ENCODE measurements at places on chromosomes 2 and 18.

DNA sequence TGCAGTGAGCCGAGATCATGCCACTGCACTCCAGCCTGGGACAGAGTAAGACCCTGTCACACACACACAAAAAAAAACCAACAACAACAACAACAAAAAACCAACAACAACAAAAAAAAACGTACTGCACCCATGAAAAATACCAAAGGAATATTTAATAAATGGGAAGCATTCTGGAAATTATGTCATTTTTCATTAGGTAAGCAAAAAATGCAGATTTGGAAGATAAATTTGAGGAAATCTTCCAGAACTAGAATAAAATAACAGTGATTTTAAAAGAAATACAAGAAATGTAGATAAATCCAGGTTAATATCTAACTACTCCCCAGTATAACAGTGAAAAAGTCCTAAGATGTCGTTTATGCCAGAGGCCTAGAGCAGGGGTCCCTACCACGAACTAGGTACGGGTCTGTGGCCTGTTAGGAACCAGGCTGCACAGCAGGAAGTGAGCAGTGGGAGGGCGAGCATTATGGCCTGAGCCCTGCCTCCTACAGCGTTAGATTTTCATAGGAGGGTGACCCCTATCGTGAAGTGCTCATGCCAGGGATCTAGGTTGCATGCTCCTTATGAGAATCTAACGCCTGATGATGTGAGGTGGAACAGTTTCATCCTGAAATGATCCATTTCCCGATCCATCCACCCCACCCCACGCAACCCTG, 21.5 kb downstream of the FAM161A start:
- no peak for DNase-seq

DNA sequence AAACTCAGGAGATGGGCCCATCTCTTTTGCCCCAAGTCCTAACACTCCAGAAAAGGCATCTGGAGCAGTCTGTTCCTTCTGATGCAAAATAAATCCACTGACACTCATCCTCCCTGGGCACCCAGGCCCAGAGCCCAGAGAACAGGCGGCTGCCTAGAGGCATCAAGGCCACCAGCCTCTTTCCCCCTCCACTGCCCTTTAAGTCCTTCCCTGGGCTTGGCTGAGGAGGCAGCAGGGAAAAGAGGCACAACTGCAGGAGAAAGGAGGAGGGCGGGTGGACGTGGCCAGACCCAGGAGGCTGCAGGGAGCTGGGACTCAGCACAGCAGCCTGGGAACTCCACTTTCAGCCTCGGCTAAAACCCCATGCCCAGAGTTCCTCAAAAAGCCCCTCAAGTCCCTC, 99.7 kb upstream of the ID2 start:
- no peak for DNase-seq

- no peak for DNase-seq
Observed at GRCh38 chr18:11789716-11790510, 61.3 kb upstream of the CHMP1B start.

DNA sequence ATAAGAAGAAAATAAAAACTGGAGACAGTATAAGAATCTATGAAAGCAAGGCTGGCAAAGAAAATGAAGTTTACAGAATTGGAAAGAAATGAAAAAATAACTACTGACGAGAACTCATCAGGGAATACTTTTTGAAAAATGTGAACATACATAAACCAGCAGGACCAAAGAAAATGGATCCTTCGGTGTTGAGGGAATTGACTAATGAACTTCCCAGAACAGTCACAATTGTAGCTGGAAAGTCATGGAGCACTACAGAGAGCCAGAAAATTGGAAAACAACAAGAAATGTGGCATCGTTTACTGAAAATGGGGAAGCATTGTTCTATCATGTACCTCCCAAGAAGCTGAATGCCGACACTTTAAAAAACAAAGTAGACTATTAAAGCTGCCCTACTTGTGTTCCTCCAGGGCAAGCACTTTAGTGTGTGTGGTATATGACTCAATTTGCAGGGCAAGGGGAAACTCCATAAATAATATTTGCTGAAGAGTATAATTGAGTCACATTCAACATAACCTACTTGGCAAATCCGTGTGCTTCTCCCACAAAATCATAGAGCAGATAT, 1221.6 kb upstream of the NRXN1 start:
- no peak for DNase-seq

DNA sequence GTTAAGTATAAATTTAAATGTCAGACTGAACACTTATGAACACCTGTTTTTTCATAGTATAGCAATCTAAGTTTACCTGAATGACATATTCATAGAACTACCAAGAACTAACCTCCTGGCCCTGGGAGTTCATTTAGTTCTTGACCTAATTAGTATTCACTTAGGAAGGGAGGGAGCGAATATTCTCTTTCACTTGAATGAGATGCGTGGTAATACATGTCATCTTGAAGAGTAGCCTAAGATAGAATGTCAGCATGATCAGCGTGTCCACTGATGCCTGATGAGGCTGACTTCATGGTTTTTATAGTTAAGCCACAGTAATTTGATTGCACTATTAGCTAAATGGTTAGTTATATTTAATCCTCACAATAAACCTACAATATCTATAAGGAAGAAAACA, 13.3 kb downstream of the NDUFAF7 start:
- DNase-seq, result no peak

DNA sequence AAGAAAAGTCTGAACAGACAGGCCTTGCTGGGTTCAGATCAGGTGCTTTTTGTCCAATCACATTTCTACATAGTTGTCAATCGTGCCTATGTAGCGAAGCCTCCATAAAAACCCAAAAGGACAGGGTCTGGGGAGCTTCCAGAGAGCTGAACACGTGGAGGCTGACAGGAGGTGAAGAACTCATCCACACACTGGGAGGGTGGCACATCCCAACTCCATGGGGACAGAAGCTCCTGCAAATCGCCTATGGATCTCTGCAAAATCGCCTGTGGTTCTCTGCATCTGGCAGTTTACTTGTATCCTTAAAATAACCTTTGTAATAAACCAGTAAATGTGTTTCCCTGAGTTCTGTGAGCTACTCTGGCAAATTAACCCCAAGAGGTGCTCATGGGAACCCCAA, 12.4 kb downstream of the ALPK2 start:
- no peak for DNase-seq

- no peak for DNase-seq
Observed at GRCh38 chr18:23133860-23134779, 1.2 kb upstream of the CABLES1 start.
